Activated gamma-delta T cell (primary cell): ENCODE measurements at places on chromosomes 16 and 17.

DNA sequence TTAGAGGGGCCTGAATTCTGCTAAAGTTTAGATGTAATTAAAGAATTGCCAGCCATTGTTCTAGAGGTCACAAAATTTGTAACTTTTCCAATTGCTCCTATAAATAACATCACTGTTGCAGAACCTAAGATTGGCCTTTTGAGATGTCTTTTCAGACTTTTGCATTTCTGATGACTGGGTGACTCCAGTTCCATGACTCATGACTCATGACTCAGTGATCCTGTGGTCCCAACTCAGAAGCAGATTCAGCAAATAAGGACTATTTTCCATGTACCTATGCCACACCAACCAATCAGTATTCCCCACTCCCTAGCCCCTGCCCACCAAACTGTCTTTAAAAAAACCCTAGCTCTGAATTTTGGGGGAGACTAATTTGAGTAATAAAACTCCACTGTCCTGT is 740.9 kb downstream of the CDH8 start:
- DNase-seq: no peak

- DNase-seq: no peak
These were observed 24.4 kb downstream of the PIEZO1 start for GRCh38 chr16:88760424-88761142.

DNA sequence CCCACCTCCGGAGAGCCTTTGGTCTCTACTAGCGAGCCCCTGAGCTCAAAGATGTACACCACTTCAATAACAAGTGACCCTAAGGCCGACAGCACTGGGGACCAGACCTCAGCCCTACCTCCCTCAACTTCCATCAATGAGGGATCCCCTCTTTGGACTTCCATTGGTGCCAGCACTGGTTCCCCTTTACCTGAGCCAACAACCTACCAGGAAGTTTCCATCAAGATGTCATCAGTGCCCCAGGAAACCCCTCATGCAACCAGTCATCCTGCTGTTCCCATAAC is 702 bp downstream of the SPN start:
- no peak for DNase-seq

DNA sequence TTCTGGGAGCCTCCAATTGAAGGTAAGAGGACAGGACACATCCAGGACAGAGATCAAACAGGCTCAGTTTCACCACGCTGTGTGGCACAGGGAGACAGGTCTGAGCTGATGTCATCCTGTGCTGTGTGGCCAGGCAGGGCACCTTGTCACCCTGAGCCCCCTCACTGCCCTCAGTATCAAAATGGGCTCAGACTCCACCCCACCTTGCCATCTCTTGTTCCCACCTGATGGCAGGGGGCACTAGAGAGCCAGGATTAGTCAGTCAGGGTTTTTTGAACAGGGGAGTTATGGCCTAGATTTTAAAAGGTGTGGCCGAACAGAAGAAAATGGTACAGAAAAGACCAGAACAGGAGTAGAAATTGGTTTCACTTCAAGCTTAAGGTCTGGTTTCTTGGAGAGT is 2.6 kb downstream of the KAT2A start:
- no peak for DNase-seq

DNA sequence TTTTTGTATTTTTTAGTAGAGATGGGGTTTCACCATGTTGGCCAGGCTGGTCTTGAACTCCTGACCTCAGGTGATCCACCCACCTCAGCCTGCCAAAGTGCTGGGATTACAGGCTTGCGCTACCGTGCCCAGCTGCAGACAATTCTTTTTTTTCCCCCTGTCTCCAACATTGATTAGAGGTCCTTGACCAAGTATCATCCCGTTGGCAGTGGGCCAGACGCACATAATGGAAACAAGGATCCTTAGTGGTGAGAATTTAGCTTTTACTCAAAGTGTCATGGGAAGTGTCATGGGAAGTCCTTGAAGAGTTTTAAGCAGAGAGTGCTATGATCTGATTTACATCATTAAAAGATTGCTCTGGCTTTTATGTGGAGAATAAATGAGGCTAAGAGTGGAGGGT is 2.1 kb upstream of the FBXO47 start:
- DNase-seq: no peak

GRCh38 chr17:36650096-36650775 is 48.9 kb downstream of the MRM1 start:
- no peak for DNase-seq

GRCh38 chr16:2671741-2672140 is 10.6 kb upstream of the KCTD5 start:
- DNase-seq: no peak

DNA sequence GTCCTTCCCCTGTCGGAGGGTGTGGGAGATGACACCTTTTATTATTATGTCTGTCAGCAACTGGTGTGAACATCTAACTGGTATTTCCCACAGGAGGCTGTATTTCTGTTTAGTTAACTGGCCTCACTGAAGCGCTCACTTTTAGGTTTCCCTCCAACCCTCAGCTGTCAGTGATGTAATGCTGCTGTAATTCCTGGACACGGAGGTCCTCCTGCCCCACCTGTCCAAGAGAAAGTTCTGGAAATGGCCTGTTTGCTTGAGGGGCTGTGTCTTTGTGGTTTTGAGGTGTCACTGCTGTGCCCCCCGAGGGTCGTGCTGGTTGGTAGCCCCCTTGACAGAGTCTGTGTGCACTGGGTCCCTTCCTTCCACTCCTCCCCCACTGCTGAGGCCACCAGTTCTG is 11.5 kb downstream of the KCNJ12 start:
- no peak for DNase-seq

DNA sequence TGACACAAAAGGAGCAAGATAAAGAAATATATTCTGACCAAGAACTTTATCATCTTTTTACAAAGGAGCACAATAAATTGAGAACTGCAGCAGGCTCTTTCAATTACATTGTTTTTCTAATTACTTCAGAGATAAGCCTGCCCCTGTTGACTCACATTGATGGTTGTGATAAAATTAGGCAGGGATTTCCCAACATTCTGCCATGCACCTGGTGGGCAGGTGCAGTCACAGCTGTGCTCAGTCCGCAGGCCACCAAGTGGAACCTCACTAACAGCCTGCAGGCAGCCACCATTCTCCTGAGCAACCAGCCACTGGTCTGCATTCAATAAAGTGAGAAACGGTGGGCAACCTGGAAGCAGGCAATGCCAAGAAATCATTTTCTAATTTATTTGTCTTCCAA is 5.1 kb downstream of the FANCA start:
- no peak for DNase-seq

- no peak for DNase-seq
These were observed 48.4 kb downstream of the RNF157 start for GRCh38 chr17:76191896-76192295.

DNA sequence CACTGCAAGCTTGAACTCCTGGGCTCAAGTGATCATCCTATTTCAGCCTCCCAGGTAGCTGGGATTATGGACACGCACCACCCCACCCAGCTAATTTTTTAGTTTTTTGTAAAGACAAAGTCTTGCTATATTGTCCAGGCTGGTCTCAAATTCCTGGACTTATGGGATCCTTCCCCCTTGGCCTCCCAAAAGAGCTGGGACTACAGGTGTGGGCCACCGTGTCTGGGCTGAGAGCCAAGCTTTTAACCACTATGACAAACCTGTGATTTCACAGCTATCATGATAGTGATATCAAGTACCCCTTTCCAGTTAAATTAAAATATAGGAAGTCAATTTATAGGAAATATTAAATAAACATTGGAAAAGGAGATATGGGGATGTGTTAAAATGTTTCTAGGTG is 74.6 kb upstream of the IRX6 start:
- no peak for DNase-seq

GRCh38 chr17:15340966-15341365 is 431 bp downstream of the TEKT3 start:
- no peak for DNase-seq
